ENCODE measurements at places on chromosomes 2 and 18. TPM values are rescaled to one million over a fixed set of nuclear protein-coding genes. Genes with fewer than 3 reads are reported as not detected.
A peak's percentile ranks its signal among the peaks of the same experiment; 100 is the strongest.

Gene CCDC68
- not detected for total RNA-seq

Gene CXCR4
- total RNA-seq, result not detected

Gene SCYGR4
- not detected for total RNA-seq

Gene DNER
- 0.42 TPM for total RNA-seq

- DNase-seq, result peak; percentile 94
Observed at GRCh38 chr2:223465793-223466192, 136.4 kb downstream of the SCG2 start.

DNA sequence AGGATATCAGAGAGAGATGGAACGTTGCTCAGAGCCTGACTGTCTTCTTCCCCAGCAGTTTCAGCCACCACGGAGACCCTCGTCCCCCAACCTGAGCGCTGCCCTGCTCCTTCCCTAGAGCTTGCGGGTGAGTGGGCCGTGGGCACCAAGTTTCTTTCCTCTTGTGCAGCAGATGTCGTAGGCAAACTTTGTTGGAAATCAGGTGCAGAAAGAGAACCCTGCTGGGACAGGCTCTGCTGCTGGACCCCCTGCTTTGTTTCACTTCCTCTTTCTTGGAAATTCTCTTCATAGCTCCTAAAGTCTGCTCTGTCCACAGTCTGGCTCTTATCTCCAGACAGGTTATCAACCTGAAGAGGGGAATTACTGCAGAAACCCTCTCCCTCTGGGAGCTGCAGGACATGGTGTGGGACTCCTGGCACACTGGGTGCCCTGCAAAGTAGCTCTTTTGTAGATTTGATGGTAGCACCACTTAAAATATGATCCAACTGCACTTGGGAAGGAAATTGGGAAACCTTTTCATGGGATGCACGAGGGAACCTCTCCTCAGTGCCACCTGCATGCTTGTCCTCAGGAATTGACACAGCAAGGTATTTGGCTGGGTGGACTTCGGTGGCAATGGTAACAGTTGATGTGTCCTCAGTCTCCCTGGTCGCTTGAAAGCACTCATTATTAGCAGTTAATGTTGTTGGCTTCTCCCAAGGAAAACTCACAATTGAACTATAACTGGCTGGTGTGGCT is 92.2 kb downstream of the ALPK2 start:
- no peak for DNase-seq

DNA sequence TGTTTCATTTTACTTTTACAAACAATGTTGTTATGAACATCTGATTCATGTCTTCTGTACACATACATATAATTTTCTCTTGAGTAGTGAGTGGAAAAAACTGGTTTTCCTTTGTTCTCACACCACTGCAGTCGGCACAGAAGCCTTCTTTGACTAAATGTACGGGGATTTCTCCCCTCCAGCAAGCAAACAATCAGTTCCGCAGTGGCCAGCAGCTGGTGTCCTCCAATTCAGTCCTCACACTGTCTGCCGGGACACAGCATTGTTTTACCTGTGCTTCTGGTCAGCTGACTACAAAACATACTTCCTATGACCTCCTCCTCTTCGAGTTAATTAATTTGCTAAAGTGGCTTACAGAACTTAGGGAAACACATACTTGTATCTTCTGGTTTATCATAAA is 202.8 kb downstream of the WDR7 start:
- DNase-seq, result no peak

DNA sequence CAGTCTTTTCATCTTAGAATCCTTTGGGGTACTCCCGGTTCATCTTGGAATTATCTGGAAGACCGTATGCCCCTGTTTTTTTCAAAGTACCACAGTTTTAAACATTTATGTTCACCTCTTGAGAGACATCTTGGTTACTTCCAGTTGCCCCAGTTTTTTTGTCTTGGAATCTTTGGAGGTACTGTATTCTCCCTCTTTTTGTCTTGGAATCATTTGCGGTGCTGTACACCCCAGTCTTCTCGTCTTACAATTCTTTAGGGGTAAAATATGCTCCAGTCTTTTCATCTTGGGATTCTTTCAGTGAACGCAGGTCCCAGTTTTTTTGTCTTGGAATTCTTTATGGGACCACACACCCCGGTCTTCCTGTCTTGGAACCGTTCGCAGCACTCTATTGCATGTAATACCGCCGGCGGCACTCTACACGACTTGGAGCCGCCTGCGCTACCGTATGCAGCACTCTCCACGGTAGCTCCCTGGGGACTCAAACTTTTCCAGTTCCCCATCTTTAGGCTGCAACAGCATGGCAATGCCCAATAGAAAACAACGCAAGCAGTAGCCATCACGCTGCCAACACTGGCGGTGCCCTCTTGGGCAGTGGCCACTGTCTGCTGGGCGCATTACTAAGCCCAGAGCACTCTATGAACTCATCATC is 21.2 kb upstream of the ZDBF2 start:
- no peak for DNase-seq

DNA sequence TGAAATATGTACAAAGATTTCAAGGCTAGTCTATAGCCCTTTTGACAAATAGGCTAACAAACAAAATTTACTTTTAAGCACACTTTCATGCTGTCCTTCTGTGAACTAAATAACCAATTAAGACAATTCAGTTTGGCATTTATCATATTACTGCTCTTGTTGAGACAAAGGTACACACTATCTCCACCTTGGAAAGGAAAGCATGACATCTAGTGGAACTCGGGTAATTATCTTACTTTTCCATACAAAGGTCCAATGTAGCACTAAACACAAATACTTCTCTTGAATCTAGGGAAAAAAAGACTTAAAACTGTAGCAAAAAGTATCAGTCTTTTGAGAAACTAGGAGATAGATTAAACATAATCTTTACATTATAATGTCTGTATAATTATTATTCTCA is 125.0 kb upstream of the CD226 start:
- DNase-seq, result peak; percentile 4

GRCh38 chr2:82023710-82024109 is 1719.2 kb upstream of the LRRTM1 start:
- no peak for DNase-seq

GRCh38 chr2:158305501-158305900 is 151.1 kb downstream of the CCDC148 start:
- no peak for DNase-seq

DNA sequence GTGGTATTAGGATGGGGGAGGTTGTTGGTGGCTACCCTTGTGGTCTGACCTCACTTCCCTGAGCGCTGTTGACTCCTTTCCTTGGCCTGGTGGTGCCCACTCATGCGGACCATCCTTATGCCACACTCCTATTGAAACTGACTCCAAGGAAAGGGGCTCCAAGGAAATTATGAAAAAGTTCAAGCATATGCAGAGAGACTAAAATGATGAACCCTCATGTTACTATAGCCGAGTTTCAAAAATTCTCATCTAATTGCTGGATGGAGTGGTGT is 96.2 kb upstream of the STPG4 start:
- DNase-seq, result no peak

- DNase-seq, result no peak
Observed at GRCh38 chr2:210839450-210839849, 283.1 kb downstream of the CPS1 start.

DNA sequence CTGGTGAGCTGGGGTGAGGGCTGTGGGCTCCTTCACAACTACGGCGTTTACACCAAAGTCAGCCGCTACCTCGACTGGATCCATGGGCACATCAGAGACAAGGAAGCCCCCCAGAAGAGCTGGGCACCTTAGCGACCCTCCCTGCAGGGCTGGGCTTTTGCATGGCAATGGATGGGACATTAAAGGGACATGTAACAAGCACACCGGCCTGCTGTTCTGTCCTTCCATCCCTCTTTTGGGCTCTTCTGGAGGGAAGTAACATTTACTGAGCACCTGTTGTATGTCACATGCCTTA is 10.5 kb downstream of the PROC start:
- no peak for DNase-seq

DNA sequence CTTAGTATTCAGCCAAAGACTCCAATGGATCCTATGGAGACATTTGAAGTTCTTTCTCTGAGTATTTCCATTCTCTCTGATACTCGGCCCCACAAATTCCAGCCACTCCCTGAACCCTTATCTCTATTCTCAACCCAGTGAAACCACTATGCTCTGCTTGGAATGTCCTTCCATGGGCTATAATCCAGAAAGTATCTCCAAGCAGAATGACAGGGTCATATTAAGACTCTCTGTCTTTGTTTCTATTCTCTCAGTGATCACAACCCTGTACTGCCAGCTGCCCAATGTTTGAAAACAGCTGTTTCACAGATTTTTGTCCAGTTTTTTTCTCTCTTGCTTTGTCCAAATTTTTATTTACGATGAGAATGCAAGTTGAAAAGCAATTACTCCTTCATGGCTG is 21.9 kb downstream of the CHMP3 start:
- no peak for DNase-seq
